Activated CD4-positive, alpha-beta memory T cell treated with anti-CD3 and anti-CD28 coated beads for 36 hours (primary cell): ENCODE measurements at places on chromosomes 7 and 10. TPM values are rescaled to one million over a fixed set of nuclear protein-coding genes. Genes with fewer than 3 reads are reported as not detected.

RBP4 gene
- not detected for total RNA-seq

SORCS3 gene
- total RNA-seq, result not detected

PRKCQ gene
- total RNA-seq, result 45.2 TPM

WAPL gene
- 43.6 TPM for total RNA-seq

WDR86 gene
- total RNA-seq, result 0.43 TPM

AMPH gene
- total RNA-seq, result not detected

NPY4R gene
- total RNA-seq, result not detected

DNA sequence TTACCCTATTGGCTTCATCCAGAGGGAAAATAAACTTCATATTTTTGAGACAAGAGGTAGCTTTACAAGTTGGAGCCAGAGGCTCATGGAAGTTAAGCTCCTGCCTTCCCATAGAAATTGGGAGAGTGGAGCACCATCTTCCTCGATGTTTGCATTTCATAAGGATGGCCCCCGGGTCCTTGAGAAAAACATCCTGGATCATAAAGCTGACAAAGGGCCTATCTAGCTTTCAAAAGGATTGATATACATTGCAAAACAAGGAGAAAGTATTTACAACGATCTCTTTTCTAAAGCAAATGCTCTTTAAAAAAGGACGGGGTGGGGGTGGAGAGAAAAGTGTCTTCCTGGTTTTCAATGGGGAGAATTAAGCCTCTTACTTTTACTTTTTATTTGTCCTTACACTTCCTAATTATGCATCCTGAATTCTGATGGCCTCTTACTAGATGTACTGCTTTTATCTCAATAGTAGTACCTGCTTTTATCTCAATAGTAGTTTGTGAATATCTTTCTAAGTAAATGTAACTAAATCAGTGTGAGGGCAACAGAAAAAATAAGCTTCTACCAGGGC is 65.6 kb downstream of the PTPRZ1 start:
- H3K4me1 ChIP-seq, result no peaks in the 10 kb centered on the region
- no peak overlapping the region for H3K27ac ChIP-seq
- H3K36me3 ChIP-seq, result no peaks in the 10 kb centered on the region
- H3K4me3 ChIP-seq, result no peak overlapping the region

DNA sequence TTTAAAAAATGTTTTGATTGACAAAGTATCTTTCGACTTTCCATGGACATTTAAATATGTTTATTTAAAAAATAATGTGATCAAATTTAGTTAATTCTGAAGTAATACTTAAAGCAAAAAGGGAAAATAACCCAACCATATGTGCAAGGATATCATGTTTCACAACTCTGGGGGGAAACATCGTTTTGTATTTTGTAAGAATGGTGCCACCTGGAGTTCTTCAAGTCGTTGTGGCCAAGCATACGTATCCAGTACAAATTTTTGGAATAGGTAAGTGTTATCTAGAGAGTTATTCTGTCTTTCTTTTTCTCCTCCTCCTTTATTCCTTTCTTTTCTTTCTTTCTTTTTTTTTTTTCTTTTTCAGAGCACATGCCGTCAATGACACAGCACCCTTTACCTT is 176.2 kb upstream of the CSTF2T start:
- no peak overlapping the region for H3K4me3 ChIP-seq
- no peak overlapping the region for H3K27ac ChIP-seq
- no peaks in the 10 kb centered on the region for H3K27me3 ChIP-seq
- H3K4me1 ChIP-seq, result peaks cover 16% of the 10 kb centered on the region
- no peak for DNase-seq

DNA sequence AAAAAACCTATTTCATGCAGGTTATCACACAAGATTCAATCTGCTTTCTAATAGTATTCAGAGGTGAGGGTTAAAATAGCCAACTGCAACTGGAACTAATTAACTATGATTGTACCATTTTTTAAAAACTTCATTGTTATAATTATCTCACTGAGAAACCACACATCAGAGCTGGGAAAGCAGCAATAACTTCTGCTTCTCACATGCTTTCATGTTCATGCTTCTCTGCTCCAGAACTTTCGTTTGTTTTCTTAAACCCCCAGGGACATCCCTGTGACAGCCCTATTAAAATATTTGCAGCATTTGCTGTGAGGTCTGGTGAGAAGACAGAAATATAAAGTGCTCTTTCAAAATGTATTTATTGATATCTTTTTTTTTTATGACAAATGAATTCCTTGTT is 389.0 kb upstream of the SORCS1 start:
- no peak overlapping the region for H3K27ac ChIP-seq
- H3K27me3 ChIP-seq, result no peaks in the 10 kb centered on the region
- no peak overlapping the region for H3K4me3 ChIP-seq
- no peaks in the 10 kb centered on the region for H3K36me3 ChIP-seq
- no peak for DNase-seq
- no peaks in the 10 kb centered on the region for H3K4me1 ChIP-seq

DNA sequence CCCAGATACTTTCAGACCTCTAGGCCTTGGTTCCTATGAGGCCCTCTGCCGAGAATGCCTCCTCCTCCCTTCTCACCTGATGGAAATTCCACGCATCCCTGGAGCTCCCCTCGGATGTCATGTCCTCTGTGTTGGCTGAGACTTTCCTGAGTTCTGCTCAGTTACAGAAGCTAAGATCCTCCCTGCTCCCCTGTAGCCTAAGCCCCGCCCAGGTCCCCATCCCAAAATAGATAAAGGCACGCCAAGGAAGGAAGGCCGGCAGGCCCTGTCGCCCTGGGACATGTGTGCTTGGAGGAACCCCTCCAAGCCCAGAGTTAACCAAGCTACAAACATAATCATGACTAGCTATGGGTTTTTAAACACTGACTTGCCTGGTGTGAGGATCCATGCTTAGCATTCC is 123.5 kb downstream of the SORBS1 start:
- DNase-seq, result no peak
- no peaks in the 10 kb centered on the region for H3K36me3 ChIP-seq
- no peak overlapping the region for H3K4me3 ChIP-seq
- H3K27ac ChIP-seq, result no peak overlapping the region
- no peaks in the 10 kb centered on the region for H3K27me3 ChIP-seq

- no peak for DNase-seq
- peaks cover 2% of the 10 kb centered on the region for H3K27me3 ChIP-seq
- H3K4me1 ChIP-seq, result no peaks in the 10 kb centered on the region
- no peak overlapping the region for H3K4me3 ChIP-seq
- no peak overlapping the region for H3K27ac ChIP-seq
- no peaks in the 10 kb centered on the region for H3K36me3 ChIP-seq
Observed at GRCh38 chr7:142088022-142088714, 23.4 kb upstream of the MGAM2 start.

DNA sequence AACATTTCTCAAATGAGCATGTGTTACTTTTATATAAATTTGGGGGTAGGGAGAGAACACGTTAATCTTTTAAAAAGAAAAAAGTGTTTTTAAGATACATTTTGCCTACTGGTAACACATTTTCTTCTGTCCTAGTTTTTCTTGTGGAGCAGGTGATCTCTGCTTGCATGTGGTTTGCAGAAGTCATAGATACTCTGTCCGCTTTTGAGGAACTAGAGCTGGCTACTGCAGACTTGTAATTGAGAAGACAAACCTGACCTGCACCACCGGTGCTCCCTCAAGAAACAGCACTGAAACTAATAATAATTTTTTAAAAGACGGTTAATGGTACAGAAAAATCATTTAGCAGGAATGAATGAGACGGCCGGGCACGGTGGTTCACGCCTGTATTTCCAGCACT is 243.1 kb downstream of the KIAA1217 start:
- peaks cover 28% of the 10 kb centered on the region for H3K4me1 ChIP-seq
- peaks cover 25% of the 10 kb centered on the region for H3K27me3 ChIP-seq
- no peak for DNase-seq

GRCh38 chr10:2618690-2619089 is 448.7 kb upstream of the PFKP start:
- DNase-seq, result no peak
- H3K36me3 ChIP-seq, result no peaks in the 10 kb centered on the region
- no peak overlapping the region for H3K27ac ChIP-seq
- no peaks in the 10 kb centered on the region for H3K4me1 ChIP-seq

DNA sequence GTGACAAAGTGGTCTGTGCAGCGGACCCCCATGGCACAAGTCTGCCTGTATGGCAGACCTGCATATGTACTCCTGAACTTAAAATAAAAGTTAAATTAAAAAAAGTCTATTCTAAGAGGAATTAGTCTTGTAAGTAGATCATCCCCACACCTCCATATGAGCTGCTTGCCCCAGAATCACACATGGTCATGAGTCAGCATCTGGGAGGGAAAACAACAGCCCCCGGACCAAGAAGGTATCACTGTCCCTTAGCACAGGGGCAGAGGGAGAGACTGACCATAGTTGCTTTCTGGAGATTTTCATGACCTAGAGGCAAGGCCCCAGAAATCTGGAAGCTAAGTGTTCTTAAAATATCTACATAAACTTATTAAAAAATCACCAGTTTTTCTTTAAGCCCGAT is 86.6 kb upstream of the PDK4 start:
- H3K27ac ChIP-seq, result no peak overlapping the region
- DNase-seq, result no peak
- H3K36me3 ChIP-seq, result no peaks in the 10 kb centered on the region
- no peaks in the 10 kb centered on the region for H3K27me3 ChIP-seq

GRCh38 chr7:157239571-157240270 is 97.1 kb upstream of the DNAJB6 start:
- no peaks in the 10 kb centered on the region for H3K4me1 ChIP-seq
- no peak for DNase-seq
- no peak overlapping the region for H3K4me3 ChIP-seq
- peak overlapping the region; percentile 2 for H3K27ac ChIP-seq

GRCh38 chr10:13685885-13686284 is 99.1 kb downstream of the PRPF18 start:
- no peak for DNase-seq
- H3K36me3 ChIP-seq, result no peaks in the 10 kb centered on the region
- no peaks in the 10 kb centered on the region for H3K27me3 ChIP-seq
- no peak overlapping the region for H3K27ac ChIP-seq

DNA sequence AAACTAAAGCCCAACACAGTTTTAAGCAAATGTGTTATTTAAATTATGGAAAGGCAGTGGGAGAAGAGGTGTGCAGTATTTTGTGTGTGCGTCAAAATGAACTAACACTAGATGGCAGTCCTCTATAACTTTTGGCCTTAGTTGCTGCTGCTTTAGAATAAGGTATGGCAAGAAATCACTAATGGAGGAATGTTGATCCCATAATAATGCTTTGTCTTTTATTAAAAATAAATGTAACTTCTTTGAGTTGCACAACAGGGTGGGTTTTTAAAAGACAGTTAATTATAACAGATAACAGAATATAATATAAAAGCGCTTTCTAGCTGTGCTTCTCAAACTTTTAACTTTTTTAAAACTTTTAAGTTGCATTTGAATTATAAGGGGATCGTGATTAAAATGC is 56.4 kb downstream of the BBS9 start:
- peaks cover 5% of the 10 kb centered on the region for H3K4me1 ChIP-seq
- no peaks in the 10 kb centered on the region for H3K27me3 ChIP-seq
- no peak overlapping the region for H3K4me3 ChIP-seq

GRCh38 chr10:120262857-120263547 is 194.0 kb upstream of the PLPP4 start:
- no peaks in the 10 kb centered on the region for H3K4me1 ChIP-seq
- no peak overlapping the region for H3K4me3 ChIP-seq
- peaks cover 24% of the 10 kb centered on the region for H3K27me3 ChIP-seq
- no peaks in the 10 kb centered on the region for H3K36me3 ChIP-seq
- no peak for DNase-seq

DNA sequence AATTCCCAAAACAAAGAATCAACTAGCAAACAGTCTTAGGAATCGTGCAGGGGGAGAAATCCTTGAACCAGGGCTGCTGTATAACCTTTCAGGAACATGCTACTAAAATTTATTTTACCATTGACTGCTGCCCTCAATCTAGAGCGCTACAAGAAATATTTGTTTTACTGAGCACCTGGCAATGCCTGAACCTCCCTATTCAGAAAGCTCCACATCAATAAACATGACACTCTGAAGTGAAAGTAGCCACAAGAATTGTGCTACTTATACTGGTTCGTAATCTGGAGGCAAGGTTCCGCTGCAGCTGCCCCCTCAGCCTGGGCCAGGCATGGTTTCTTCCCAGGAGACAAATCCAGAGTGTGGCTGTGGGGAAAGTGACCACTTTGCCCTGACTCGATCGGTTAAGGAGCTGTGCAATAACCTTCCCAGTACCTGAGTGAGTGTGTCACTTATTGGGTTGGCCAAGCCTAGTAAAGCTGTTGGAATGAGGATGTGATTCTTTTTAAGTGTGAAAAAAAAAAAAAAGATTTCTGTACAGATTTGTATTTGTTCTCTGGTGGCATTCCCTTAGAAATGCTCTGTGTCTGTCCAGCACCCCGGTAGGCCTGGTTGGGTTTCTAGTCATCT is 7.7 kb downstream of the VWA2 start:
- H3K27ac ChIP-seq, result no peak overlapping the region
- no peaks in the 10 kb centered on the region for H3K4me1 ChIP-seq
- no peak for DNase-seq
- no peaks in the 10 kb centered on the region for H3K36me3 ChIP-seq

DNA sequence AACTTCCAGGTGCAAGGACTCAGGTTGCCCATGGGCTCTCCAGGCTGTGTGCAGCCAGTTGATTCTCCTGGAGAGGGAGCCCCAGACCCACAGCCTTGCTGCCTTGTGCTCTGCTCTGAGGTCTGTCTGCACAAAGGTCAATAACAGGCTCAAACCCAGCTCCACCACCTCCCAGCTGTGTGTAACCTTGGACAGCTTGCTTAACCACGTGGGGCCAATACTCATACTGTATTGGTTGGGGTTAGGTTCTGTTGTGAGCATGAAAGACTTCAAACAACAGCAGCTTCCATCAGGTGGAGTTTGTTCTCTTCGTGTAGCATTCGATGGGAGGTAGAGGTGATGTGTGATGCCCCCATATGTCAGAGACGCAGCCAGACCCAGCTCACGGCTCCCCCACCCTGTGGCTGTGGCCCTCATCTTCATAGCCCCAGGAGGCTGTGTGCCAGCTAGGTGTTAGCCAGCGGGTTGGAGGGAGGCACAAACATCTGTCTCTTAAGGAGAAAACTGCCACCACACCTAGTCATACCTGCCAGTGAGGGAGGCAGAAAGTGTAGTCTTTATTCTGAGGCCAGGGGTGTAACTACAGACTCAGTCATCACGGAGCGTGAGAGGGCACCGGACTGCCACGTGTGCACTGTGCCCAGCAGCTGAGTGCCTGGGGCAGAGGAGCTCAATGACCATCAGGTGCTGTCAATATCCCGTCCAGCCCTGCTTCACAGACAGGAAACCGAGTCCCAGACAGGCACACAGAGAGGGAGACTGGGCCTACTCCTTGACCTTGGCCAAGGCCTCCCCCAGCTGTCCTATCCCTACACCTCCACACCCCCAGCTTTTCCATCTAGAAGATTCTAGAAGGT is 8.1 kb upstream of the POLD2 start:
- H3K27ac ChIP-seq, result no peak overlapping the region
- no peaks in the 10 kb centered on the region for H3K36me3 ChIP-seq
- DNase-seq, result no peak
- H3K4me1 ChIP-seq, result no peaks in the 10 kb centered on the region

DNA sequence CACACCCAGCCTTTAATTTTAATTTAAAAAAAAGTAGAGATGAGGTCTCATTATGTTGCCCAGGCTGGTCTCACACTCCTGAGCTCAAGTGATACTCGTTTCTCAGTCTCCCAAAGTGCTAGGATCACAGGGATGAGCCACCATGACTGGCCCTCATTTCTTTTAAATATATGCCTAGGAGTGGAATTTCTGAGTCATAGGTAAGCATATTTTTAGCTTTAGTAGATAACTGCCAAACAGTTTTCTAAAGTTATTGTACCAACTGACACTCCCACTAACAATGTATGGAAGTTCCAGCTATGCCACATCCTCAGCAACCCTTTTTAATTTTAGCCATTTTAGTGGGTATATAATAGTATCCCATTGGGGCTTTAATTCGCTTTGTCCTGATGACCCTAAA is 13.8 kb upstream of the PPIF start:
- H3K27me3 ChIP-seq, result no peaks in the 10 kb centered on the region
- peak overlapping the region; percentile 43 for H3K27ac ChIP-seq
- H3K4me1 ChIP-seq, result peaks cover 39% of the 10 kb centered on the region
- H3K36me3 ChIP-seq, result no peaks in the 10 kb centered on the region
- H3K4me3 ChIP-seq, result no peak overlapping the region
- peak; percentile 37 for DNase-seq
